ENCODE measurements at places on chromosomes 3 and 15. TPM values are rescaled to one million over a fixed set of nuclear protein-coding genes. Genes with fewer than 3 reads are reported as not detected.

GRCh38 chr3:131880948-131881347 is 153.9 kb downstream of the CPNE4 start:
- DNase-seq: no peak

- no peak for DNase-seq
These were observed 373.7 kb upstream of the RGMA start for GRCh38 chr15:93462690-93463089.

DNA sequence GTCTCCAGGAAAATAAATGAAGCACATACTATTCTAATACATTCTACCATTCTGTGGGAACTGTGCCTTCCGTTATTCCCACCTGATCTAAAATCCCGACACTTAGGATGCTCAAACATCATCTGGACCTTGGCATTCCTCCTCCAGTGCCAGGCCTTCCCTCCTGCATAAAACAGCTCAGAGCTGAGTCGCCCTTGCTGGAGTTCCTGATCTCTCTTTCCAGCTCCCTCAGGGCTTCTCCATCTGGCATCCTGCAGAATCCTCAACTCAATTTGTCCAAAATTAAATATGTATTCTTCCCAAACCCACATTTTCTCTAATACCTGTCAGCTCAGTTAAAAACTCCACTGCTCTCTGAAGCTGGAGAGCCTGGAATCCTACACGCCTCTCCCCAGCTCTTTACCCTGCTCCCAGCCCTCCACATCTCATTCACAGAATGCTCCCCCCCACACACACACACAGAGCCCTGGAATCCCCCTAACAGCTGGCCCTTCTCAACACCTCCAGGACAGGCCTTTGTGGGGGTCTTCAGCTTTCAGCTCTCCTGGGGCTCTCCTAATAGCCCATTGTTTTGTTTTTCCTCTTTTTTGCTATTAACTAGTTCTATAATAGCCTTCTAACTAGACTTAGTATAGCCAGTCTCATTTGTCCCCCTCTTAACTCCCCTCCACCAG is 78.5 kb downstream of the HMG20A start:
- peak; percentile 36 for DNase-seq

DNA sequence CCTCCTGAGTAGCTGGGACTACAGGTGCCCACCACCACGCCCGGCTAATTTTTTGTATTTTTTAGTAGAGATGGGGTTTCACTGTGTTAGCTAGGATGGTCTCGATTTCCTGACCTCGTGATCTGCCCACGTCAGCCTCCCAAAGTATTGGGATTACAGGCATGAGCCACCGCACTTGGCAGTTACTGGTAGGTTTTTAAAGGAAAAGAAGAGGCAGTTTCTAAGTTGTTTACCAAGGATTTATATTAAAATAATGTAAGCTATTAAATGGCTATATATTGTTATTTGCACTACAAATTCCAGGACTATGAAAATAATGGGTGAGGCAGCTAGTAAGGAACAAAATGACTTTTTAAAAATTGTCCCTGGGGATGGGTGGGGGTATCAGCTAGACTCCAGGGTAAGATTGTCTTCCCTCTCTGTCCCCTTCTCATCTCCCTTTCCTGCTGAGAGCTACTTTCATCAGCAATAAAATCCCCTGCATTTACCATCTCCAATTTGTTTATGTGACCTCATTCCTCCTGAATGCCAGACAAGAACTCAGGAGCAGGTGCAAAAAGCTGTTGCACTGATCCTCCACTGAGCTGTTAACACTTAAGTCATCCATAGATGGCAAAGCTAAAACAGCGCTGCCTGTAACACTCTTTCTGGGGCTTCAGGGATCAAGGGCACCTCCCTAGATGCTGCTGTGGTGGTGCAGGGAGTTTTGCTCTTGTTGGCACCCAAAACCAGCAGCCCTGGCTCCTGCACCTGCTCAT is 165.2 kb downstream of the ZPLD1 start:
- DNase-seq: no peak

GRCh38 chr15:94844538-94845389 is 613.4 kb downstream of the MCTP2 start:
- no peak for DNase-seq

DNA sequence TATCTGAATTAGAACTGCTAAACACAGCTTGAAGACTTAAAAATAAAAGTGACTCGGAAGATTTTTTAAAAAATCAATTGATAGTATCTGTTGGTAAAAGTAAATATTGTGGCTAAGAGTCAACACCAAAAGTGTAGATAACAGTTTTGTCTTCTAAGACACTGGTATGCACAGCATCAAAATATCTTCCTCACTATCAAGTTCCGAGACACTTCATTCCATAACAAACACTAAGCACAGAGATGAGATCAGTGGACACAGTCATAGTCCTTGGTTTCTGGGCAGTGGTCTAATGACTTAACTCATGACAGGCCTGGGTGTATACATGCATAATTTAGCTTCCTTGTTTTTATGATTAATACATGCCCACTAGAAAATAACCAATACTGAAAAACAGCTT is 63.2 kb downstream of the PXYLP1 start:
- DNase-seq: no peak

GRCh38 chr15:54289590-54290136 is 311.4 kb downstream of the UNC13C start:
- DNase-seq: no peak

DNA sequence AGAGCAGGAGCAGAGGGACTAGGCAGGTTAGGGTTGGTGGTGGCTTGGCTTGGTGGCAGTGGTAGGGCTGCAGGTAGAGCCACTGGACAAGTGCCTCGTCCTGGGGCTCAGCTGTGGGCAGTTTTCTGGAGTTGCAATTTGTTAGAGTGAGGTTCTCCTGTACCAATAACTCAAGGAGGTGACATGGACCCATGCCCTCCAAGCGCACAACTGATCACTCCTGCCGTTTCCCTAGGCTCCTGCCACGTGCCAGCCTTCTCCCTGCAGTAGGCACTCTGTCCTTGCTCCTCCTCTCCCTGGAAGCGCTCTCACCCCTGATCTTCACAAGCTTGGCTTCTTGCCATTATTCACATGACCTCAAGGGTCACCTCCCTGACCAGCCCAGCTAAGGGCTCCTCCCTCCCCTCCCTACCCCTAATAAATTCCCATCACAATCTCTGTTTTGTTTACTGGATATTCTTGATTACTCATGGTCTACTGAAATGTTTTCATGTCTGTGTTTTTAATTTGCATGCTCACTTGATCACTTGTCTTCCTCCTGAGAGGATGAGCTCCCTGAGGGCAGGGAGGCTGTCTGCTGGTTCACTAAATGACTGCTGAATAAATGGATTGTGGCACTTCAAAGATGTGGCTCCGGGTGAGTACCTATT is 3.3 kb downstream of the WNT7A start:
- DNase-seq: no peak

GRCh38 chr3:25246913-25247312 is 181.2 kb upstream of the RARB start:
- no peak for DNase-seq

- no peak for DNase-seq
These were observed 12.5 kb upstream of the IL16 start for GRCh38 chr15:81184188-81184587.

DNA sequence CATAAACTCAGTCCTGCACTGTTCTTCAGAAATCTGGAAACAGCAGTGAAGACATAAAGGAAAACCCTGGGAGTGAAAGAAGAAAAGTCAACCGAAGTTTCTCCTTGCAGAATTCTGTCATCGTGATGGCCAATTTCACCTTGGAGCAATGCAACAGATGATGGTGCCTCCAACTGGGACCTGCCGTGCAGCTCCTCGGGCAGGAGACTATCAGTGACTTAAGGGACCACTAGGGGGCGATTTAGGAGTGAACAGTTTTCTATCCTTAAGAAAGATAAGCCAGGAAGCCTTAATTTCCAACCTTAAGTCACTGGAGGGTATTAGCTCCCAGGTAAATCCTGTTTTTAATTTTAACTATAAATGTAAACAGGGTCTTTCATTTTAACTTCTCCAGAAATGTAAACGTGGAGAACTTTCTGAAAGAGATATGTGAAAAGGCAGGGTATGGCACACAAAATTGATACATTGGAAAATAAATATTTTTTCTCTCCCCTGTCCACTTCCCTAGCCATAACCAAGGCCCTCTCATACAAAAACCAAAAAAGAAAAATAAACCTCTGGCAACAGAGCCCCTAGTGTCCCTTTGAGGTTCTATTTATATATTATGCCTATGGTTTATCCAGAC is 116.3 kb downstream of the PDZRN3 start:
- DNase-seq: no peak

DNA sequence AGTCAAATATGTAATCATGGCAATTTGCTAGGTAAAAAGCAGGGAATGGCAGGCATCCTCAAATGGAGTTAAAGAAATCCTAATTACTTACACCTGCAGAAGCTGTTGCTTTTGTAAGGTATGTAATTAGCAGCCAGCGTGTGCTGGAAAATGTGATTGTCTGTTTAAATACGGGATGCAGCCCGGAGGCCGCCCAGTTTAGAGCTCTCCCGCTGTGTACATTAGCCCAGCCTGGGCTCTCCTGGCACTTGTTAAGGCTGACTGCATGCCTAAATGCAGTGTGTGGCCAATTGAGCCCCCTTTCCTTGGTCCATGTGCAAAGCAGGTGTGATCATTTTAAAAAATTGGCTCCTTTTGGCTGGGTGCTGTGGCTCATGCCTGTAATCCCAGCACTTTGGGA is 9.0 kb downstream of the DPH3 start:
- no peak for DNase-seq

DNA sequence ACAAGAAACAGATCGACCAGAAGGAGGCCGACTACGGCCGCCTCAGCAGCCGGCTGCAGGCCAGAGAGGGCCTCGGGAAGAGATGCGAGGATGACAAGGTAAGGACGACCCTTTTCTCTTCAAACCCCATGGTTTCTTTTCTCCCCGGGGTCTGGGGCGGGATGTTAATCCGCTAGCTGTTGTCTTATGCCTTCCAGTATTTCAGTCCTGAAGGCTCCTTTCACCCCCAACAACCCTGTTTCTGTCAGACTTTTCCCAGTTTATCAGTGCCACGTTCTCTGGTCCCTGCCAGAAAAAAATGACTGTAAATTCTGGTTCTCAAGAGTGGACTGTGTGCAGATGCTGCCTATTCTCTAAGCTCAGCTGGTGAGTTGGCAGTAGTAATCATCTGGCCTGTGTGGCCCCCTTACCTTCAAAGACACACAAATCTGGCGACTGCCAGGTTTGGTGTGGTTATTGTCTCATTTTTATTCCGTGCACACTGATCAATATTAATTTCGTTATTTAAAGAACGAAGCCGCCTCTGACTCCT is 806 bp downstream of the GOLM2 start:
- no peak for DNase-seq

GRCh38 chr3:58102976-58103451 is 94.8 kb downstream of the FLNB start:
- DNase-seq: no peak

DNA sequence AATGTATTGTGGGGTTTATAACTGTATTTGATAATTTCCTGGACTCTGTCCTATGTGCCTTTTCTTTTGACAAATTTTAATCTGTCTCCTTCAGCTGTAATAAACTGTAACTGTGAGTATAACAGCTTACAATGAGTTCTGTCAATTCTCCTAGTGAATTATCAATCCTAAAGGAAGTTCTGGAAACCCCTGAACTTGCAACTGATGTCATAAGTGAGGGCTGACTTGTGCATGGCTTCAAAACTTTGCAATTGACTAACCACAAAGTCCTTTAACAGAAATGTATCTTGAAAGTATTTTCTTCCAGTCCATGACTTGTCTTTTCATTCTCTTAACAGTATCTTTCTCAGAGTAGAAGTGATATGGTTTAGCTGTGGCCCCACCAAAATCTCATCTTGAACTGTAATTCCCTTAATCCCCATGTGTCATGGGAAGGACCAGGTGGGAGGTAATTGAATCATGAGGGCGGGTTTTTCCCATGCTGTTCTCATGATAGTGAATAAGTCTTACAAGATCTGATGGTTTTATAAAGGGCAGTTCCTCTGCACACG is 108.3 kb downstream of the TFDP2 start:
- no peak for DNase-seq

DNA sequence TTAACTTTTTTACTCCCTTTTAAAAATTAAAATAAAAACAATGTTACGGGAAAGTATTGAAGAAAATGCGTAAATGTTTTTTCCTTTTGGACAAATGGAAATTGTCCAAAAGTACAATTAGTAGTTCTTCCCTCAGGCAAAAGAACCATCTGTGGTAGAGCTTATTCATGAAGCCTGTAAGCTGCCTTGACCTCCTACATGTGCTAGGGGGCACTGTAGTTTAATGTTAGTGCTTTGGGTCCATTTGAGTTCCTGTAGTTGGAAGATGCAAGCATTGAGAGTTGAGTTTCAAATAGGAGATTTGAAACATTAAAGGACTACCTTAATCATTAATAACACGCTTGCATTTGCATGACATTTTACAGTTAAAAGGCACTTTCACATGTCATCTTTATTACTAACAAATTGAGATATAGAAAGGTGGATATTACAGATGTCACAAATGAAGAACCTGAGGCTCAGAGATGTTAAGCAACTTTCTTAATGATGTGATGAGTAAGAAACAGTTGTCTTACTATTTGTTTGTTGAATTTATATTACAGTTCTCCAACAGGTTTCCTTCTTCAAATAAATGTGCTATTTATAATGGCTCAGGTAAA is 1.8 kb upstream of the ZNF385D start:
- peak; percentile 74 for DNase-seq

DNA sequence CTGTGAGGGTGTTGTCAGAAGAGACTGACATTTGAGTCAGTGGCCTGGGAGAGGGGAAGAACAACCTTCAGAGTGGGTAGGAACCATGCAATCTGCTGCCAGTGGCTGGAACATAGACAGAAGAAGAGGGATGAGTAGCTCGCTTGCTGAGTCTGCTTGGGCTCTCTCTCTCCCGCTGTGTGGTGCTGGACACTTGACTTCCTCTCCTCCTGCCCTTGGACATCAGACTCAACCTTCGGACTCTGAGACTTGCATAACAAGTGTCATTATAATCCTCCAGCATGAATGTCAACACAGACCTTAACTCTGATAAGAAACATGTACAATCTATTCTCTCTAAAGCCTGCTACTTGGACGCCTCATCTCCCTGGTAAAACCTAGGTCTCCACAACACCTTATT is 5.9 kb upstream of the NMD3 start:
- no peak for DNase-seq

GRCh38 chr3:109155828-109156227 is 19.3 kb downstream of the C3orf85 start:
- DNase-seq: no peak

DNA sequence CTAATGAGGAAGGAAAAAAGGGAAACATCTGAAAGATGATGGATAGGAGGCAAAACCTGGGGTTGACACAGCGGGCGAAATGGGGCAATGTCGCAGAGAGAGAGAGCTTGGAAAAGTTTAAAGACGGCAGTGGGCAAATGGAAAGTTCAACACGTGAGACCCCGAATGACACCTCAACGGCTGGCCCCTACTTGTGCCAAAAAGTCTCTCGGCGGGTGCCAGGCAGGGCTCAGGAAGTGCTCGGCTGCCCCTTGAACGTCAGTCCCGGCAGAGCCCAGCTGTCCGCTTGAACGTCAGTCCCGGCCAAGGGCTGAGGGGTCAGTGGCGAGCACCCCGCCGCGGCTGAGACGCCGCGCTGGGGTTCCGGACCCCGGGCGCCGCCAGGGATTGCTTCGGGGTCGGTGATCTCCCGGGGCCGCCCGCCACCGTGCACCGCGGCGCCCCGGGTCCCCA is 658 bp downstream of the EOGT start:
- peak; percentile 93 for DNase-seq

GRCh38 chr3:45957586-45957985 is 14.3 kb downstream of the CXCR6 start:
- no peak for DNase-seq

IQCF5 gene
- not detected for total RNA-seq

TLR9 gene
- total RNA-seq: not detected

C3orf22 gene
- not detected for total RNA-seq

SLC9C1 gene
- total RNA-seq: not detected

IL17RD gene
- 2.2 TPM for total RNA-seq

RSL24D1 gene
- 110 TPM for total RNA-seq

NR1I2 gene
- not detected for total RNA-seq

ADAMTS17 gene
- under 0.01 TPM for total RNA-seq
